Activated CD4-positive, CD25-positive, alpha-beta regulatory T cell (primary cell): ENCODE measurements at places on chromosomes 11 and 22.

GRCh38 chr22:45763236-45763624 lies 91.6 kb downstream of the ATXN10 start:
- DNase-seq, result no peak

DNA sequence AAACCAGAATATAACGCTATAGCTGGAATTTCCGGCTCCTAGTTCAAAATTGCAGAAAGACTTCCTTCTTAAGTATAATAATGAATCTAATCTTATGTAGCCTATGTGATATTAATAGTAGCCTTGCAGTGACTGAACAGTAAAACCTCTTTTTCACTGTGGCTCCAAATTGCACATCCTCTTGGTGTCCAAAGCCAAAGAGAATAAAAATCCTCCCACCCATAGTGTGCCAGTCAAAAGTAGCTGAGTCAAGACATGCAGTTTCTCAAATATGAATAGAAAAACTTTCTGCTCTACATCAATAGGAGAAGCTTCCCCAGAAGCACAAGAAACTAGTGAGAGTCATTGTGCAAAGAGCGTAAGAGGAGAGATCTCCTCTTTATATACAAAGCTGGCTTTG lies 76.0 kb upstream of the PICALM start:
- no peak for DNase-seq

DNA sequence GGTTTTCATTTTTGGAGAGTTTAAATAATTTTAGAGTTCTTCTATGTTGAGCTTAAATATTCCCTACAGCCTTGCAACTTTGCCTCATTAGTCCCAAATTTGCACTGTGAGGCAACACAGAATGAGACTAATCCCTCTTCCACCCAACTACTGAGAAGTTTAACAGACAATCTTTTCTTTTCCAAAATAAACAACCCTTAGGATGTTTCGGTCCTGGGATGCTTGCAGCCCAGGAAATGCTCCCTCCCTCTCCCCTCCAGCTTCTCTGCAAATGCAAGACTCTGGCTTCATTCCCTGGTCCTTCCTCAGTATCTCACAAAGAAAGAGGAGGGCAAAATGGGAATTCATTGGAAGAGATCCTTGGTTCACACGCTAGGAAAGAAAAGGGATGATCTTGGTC lies 222.5 kb downstream of the ST3GAL4 start:
- no peak for DNase-seq

DNA sequence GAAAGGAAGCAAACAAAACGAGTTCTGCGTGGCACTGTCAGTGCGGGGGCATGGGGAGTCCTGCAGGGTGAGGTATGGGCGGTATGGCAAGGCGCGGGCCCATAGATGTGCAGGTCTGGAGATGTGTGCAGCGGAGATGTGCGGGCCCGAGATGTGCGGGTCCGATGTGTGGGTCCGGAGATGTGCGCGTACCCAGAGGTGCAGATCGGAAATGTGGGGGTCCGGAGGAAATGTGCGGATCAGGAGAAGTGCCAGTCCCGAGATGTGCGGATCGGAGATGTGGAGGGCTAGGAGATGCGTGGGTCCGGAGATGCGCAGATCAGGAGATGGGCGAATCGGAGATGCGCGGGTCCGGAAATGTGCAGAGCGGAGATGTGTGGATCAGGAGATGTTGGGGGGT lies 35.9 kb downstream of the CDPF1 start:
- no peak for DNase-seq

DNA sequence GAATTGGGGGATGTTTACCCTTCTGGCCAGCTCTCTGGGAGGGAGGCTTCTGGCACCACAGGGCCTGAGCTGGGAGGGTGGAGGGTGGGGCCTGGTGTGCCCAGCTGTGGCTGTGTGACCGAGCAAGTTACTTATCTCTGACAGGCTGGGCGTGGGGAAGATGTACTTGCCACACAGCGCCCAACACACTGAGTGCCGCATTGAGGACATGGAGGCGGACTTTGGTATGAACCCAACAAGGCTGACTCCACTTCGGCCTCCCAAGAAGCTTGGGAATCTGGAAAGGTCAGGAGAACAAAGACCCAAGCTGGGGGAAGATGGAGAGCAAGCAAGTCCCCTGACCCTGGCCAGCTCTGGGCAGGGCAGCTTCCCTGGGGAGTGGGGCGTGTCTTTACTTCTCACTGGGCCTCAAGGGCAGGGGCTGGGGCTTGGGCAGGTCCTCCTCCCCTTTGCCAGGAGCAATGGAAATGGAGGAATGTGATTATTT lies 2.4 kb upstream of the MGAT3 start:
- no peak for DNase-seq

GRCh38 chr22:24323233-24323632 lies 52.6 kb downstream of the SPECC1L start:
- DNase-seq, result no peak

GRCh38 chr22:22201185-22201929 lies 43.2 kb upstream of the VPREB1 start:
- DNase-seq, result peak; percentile 39

DNA sequence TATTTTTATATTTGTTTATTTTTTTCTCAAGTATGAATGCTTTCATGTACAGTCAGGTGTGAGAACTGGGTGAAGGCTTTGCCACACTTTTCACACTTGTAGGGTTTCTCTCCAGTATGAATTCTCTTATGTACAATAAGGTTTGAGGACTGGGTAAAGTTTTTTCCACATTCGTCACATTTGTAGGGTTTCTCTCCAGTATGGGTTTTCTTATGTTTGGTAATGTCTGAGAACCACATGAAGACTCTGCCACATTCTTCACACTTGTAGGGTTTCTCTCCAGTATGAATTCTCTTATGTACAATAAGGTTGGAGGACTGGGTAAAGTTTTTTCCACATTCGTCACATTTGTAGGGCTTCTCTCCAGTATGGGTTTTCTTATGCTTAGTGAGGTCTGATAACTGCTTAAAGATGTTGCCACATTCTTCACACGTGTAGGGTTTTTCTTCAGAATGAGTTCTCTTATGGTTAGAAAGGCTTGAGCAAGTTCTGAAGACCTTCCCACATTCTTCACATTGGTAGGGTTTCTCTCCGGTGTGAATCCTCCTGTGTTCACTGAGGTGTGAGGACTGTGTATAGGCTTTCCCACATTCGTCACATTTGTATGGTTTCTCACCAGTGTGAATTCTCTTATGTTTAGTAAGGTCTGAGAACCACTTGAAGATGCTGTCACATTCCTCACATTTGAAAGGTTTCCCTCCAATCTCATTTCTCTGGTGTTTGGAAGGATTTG lies 19.7 kb downstream of the ZNF195 start:
- no peak for DNase-seq

GRCh38 chr22:46525389-46526243 lies 11.8 kb downstream of the CELSR1 start:
- no peak for DNase-seq

- DNase-seq, result no peak
These were observed 4.0 kb downstream of the NF2 start for GRCh38 chr22:29607426-29607825.

GRCh38 chr11:28461338-28461737 lies 353.1 kb downstream of the METTL15 start:
- no peak for DNase-seq

DNA sequence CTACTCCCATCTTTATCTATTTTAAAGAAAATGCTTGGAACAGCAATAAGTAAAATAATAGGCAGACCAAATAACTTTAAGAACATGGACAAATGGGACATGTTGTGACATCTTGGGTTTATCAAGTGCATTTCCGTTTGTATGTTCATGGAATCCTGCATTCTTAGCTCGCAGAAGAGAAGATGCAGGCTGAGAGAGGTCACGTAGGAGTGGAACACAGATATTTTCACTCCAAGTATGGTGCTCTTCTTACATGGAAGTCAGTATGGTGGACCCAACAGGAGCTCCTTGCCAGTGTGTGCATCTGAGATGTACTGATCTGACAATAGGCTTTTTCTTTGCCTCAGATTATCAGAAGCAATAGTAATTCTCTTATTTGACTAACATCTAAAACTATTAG lies 1.7 kb downstream of the E2F8 start:
- no peak for DNase-seq

DNA sequence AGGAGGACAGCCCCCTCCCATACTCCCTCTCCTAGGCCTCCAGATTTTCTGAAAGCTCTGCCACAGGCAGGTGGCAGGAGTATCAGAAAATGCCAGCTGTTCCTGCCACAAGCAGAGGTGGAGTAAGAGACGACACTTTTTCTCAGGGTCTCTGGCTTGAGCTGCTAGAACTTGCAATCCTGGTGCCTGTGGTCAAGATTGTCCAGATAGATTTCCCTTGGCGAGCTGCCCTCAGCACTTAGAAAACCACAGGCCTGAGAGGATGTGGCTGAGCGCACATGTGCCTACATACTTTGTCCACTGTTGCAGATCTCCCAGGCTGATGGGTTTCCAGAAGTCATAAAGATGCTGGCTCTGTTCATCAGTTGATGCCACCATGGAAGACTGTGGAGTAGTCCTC lies 65.7 kb upstream of the NAV2 start:
- DNase-seq, result no peak
